ENCODE measurements at places on chromosomes 11 and 22.

GRCh38 chr11:121773076-121773475 is 320.3 kb upstream of the SORL1-AS1 start:
- no peak for DNase-seq

- DNase-seq, result no peak
Observed at GRCh38 chr11:326842-327580, 6.4 kb upstream of the IFITM3 start.

GRCh38 chr11:79340535-79340934 is 100.3 kb downstream of the TENM4 start:
- no peak for DNase-seq

DNA sequence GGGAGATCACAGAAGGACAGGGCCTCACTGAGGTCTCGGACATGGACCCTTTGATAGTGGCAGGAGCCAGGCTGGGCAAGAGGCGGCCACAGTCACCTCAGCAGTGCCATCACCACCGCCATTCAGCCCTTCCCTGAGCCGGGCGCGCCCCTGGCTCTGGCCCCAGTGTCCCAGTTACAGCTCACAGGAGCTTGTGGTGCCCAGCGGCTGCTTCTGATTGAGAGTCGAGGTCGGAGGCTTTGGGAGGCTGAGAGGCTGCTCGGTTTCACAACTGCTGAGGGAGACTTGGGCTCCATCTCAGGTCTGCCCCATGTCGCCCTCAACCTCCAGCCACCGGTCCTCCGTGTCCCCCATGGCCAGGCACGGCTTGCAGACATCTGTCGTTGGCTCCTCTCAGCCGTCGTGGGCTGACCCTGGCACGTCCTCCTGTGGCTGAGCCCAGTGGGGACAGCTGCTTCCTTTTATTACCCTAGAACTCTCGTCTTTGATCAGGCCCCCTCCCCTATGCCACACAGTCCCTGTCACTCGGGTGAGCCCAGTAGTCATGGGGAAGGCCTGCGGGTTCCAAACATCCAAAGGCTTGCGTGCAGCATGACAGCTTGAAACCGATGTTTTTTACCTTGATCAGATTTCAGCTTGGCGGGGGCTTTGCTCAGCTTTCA is 28.4 kb upstream of the PPP6R3 start:
- no peak for DNase-seq

DNA sequence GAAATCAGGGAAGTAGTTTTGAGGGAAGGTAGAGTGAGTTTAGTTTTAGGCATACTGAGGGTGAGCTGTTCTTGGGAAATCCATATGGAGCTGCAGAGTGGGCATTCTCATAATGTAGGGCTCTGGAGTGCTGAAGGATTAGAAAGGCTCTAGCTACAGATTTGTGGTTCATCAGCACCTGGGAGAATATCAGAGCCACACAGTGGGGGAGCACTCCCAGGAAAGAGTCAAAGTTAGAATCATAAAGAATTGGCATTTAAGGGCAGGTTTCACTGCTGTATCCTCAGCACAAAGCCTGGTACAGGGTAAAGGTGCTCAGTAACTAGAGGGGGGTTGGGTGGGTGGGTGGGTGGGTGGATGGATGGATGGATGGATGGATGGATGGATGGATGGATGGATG is 52.5 kb downstream of the SLN start:
- DNase-seq, result no peak

- no peak for DNase-seq
Observed at GRCh38 chr11:20599221-20600019, at the start of gene SLC6A5. SLC6A5 (plus strand) TSS chr11:20599608; CDS start chr11:20599673, 65 bp downstream.

GRCh38 chr11:17610085-17610894 is 63.2 kb downstream of the OTOG start:
- DNase-seq, result no peak

DNA sequence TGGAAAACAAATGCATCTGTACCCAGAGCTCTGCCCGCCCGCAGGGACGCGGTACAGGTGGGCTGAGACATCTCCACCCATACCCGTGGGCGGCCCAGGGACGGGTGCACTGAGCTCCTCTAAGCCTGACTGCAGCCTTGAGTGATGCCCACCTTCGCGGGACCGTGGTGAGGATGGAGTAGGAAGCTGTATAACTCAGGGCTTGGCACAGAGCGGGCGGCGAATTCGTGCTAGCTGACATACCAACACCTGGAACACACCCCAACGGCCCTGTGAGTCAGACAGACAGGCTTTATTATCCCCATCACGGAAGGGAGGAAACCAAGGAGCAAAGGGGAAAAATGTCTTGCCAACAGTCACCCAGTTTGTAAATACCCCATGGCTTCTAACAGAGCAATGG is 61.9 kb downstream of the SMCO4 start:
- DNase-seq, result no peak

DNA sequence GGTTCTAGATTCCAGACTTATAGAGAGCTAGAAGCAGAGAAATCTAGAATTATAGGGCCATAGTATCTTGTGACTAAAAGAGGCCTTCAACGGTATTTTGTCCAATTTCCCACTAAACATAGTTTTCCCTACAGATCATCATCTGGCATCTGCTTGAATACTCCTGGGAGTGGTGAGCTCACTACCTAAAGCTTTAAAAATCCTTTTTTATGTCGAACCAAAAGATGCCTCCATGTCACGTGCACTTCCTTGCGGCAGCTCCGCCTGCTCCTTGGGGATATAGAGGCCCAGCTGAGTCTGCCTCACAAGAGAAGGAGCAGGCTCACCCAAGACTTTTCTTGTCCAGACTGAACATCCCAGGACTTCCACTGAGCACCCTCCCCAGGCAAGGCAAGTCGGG is 4.3 kb upstream of the MB start:
- no peak for DNase-seq

- DNase-seq, result no peak
Observed at GRCh38 chr11:19511413-19512183, 201.0 kb upstream of the NAV2 start.

DNA sequence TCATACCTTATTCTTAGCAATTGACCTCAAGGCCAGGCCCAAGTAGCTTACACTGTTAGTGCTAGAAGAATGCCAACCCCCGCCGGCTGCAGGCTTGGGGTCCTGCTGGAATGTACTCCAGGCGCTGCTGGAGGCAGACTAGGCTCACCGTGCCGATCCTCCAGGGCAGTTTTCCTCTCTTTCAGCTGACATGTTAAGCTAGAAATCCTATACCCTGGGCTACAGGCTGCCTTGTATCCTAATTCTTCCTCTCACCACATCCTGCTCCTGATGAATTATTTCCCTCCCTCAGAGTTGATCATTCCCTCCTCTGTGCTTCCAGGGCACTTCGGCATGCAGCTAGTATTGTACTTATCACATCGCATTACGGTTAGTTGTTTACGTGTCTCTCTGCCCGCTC is 3.4 kb downstream of the SPTBN2 start:
- DNase-seq, result no peak

Measured in Panc1 (cell line).